Activated naive CD4-positive, alpha-beta T cell treated with anti-CD3 and anti-CD28 coated beads for 36 hours (primary cell): ENCODE measurements at places on chromosomes 2 and 18. TPM values are rescaled to one million over a fixed set of nuclear protein-coding genes. Genes with fewer than 3 reads are reported as not detected.

TUBA4B gene
- not detected for total RNA-seq

RTN4 gene
- total RNA-seq: 76.7 TPM

TYW5 gene
- total RNA-seq: 7.9 TPM

EMILIN1 gene
- 0.29 TPM for total RNA-seq

SLC16A14 gene
- total RNA-seq: 0.79 TPM

BUB1 gene
- total RNA-seq: 107 TPM

SALL3 gene
- not detected for total RNA-seq

CCDC178 gene
- not detected for total RNA-seq

SPRED2 gene
- total RNA-seq: 11.4 TPM

SKOR2 gene
- total RNA-seq: not detected

NR4A2 gene
- total RNA-seq: 29.7 TPM

GKN2 gene
- not detected for total RNA-seq

IL1RN gene
- total RNA-seq: 1.2 TPM

MAP3K19 gene
- total RNA-seq: not detected

CD28 gene
- 167 TPM for total RNA-seq

ARHGAP15 gene
- total RNA-seq: 85.7 TPM
